ENCODE measurements at places on chromosomes 2 and 18. TPM values are rescaled to one million over a fixed set of nuclear protein-coding genes. Genes with fewer than 3 reads are reported as not detected.

IFIH1 gene
- total RNA-seq: 1.8 TPM

NYAP2 gene
- total RNA-seq: not detected

TMEM169 gene
- total RNA-seq: not detected

ITM2C gene
- 126 TPM for total RNA-seq

FLACC1 gene
- 0.54 TPM for total RNA-seq

COPS7B gene
- total RNA-seq: 24.7 TPM

TFCP2L1 gene
- total RNA-seq: under 0.01 TPM

UGT1A7 gene
- 0.39 TPM for total RNA-seq

RNF125 gene
- 0.43 TPM for total RNA-seq

GCG gene
- not detected for total RNA-seq

COMMD1 gene
- total RNA-seq: 43.2 TPM

M1AP gene
- 0.39 TPM for total RNA-seq

DSC3 gene
- 521 TPM for total RNA-seq

FSHR gene
- total RNA-seq: 0.39 TPM

OR6B2 gene
- not detected for total RNA-seq

ABCG8 gene
- not detected for total RNA-seq

MERTK gene
- total RNA-seq: 31.3 TPM

TDRD15 gene
- total RNA-seq: not detected

CHRNG gene
- not detected for total RNA-seq

SERPINB7 gene
- 0.79 TPM for total RNA-seq

TMEM87B gene
- total RNA-seq: 20.8 TPM

MC4R gene
- not detected for total RNA-seq

ATOH8 gene
- 0.39 TPM for total RNA-seq

KCMF1 gene
- total RNA-seq: 31.0 TPM

NAB1 gene
- total RNA-seq: 29.4 TPM

ERMN gene
- not detected for total RNA-seq

ALPP gene
- total RNA-seq: 19.2 TPM

ABCB11 gene
- total RNA-seq: not detected

CENPA gene
- total RNA-seq: 1.6 TPM

CCL20 gene
- total RNA-seq: 2.4 TPM

HJURP gene
- 7.9 TPM for total RNA-seq

EML6 gene
- 0.79 TPM for total RNA-seq

HOXD13 gene
- total RNA-seq: not detected

SKOR2 gene
- not detected for total RNA-seq

CLK1 gene
- total RNA-seq: 82.1 TPM

KDSR gene
- 23.6 TPM for total RNA-seq

PGAP1 gene
- 5.1 TPM for total RNA-seq

SP140L gene
- total RNA-seq: 2.2 TPM

SCTR gene
- total RNA-seq: not detected

PDE11A gene
- total RNA-seq: under 0.01 TPM

PROC gene
- 2.5 TPM for total RNA-seq

MYOM1 gene
- 1.6 TPM for total RNA-seq

CSRNP3 gene
- 7.5 TPM for total RNA-seq

COL4A3 gene
- total RNA-seq: 0.39 TPM

ITGA4 gene
- total RNA-seq: not detected

RESP18 gene
- not detected for total RNA-seq

CDH20 gene
- not detected for total RNA-seq

G6PC2 gene
- total RNA-seq: not detected

LHCGR gene
- total RNA-seq: not detected

EVX2 gene
- total RNA-seq: not detected

ZNF396 gene
- total RNA-seq: 2.0 TPM

LAMA1 gene
- 2.0 TPM for total RNA-seq

KHK gene
- total RNA-seq: not detected
